ENCODE measurements at places on chromosomes 16 and 17.

DNA sequence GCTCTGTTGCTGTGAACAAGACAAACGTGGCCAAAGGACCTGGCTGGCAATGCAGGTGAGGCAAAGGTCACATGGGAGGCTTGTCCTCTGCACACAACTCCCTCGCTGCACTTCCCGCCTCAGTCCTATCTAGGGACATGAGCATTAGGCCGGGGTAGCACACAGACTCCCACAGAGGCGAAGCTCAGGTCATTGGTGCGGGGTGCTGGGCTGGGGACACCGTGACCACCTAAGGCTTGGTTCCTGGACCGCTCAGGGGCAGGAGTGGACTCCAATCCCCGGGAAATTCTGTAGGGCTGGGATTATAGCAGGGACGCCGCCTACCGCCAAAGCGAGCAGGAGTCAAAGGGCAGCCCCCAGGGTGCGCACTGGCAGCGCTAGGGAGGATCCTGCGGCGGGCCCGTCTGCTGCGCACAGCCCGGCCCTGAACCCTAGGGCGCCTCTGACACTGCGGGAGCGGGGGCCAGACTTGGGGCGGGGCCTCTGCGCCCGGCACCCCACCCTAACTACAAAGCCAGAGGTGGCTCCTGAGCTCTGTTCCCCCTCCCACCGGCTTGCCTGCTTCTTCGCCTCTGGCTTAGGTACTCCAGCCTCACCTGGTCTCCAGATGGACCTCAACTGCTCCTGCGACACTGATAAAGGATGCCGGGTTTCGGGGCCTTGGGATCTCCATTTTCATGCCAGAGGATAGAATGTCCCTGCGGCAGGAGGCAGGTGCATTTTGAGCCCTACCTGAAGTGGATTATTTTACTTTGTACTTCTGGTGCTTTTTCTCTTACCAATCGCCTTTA is 3.9 kb upstream of the MT1B start:
- no peak for DNase-seq

- no peak for DNase-seq
Observed at GRCh38 chr16:83768986-83769385, 38.8 kb upstream of the HSBP1 start.

DNA sequence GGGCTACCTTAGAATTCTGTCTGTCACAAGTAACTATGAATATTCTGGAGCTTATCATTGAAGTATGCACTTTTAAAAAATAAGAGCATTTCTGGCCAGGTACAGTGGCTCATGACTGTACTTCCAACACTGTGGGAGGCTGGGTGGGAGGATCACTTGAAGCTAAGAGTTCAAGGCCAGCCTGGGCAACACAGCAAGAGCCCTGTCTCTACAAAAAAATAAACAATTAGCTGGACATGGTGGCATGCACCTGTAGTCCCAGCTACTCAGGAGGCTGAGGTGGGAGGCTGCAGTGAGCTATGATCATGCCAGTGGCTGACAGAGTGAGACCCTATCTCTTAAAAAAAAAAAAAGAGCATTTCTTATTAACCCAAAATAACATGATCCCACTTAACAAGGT is 60.0 kb upstream of the BRD7 start:
- DNase-seq, result no peak

DNA sequence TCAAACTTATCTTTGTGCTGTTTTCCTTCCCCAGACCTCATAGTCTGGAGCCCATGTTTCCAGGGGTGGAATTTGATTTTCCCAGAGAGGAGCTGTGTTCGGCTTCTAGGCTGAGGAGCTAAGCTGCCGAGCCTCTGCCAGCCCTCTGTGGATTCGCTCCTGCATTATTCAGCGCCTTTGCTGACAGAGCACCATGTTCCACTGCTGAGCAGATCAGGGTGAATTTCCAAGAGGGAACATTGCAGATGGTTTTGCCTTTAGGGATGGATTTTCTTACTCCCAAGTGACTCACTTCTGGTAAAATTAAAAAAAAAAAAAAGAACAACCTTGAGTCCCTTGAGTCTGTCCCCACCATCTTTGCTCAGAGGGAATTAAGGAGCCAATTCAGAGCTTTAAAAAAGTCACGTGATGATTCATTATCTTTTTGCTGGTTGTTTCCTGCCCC is 229.5 kb downstream of the PRKCA start:
- DNase-seq, result no peak

GRCh38 chr17:49977463-49978389 is 8.7 kb downstream of the DLX4 start:
- no peak for DNase-seq

GRCh38 chr17:57261084-57261461 is 4.8 kb downstream of the MSI2 start:
- DNase-seq, result no peak

Measured in vagina (tissue), 2 donors.